ENCODE measurements at places on chromosomes 11 and 22. TPM values are rescaled to one million over a fixed set of nuclear protein-coding genes. Genes with fewer than 3 reads are reported as not detected.

Gene ART1
- 2.4 TPM for total RNA-seq

Gene GAB4
- total RNA-seq = 0.22 TPM

Gene GSTT2B
- 12.9 TPM for total RNA-seq

DNA sequence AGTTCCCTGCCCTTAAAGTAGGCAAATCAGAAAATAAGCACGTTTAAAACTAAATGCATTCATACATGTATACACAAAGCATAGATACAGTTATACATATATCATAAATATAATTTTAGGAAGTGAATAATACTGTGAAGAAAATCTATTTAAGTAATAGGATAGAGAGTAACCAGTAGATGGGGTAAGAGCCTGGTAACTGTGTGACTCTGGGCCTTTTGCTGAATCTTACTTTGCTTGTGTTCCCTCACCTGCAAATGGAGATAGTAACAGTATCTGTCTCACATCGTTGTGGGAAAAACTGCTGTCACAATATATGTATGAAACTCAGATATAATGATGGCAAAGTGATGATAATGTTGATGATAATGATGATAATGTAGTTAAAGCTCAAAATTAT lies 29.9 kb downstream of the MS4A2 start:
- no peaks in the 10 kb centered on the region for H3K36me3 ChIP-seq
- no peak for DNase-seq
- no peak overlapping the region for H3K4me3 ChIP-seq
- no peaks in the 10 kb centered on the region for H3K27me3 ChIP-seq
- H3K27ac ChIP-seq = no peak overlapping the region
- H3K4me1 ChIP-seq = no peaks in the 10 kb centered on the region
